ENCODE measurements at places on chromosomes 16 and 17.

- no peak for DNase-seq
Measured at GRCh38 chr17:58335779-58336455, 7.3 kb upstream of the TSPOAP1 start.

DNA sequence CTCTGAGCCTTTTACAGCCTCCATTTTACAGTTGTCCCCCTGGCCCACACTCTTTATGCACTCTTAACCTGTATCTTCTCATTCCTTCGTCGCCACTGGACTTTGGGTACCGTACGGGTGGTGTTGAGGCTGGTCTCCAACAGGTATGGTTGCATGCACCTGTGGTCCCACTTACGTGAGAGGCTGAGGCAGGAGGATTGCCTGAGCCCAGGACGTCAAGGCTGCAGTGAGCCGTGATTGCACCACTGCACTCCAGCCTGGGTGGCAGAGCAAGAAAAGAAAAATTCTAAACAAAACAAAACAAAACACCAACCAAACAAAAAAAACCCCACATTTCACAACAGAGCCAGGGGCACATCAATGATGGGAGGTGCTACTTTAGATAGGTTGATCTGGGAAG is 14.4 kb upstream of the TMEM98 start:
- no peak for DNase-seq

GRCh38 chr16:56610017-56610608 is 1.7 kb downstream of the MT2A start:
- peak; percentile 66 for DNase-seq

DNA sequence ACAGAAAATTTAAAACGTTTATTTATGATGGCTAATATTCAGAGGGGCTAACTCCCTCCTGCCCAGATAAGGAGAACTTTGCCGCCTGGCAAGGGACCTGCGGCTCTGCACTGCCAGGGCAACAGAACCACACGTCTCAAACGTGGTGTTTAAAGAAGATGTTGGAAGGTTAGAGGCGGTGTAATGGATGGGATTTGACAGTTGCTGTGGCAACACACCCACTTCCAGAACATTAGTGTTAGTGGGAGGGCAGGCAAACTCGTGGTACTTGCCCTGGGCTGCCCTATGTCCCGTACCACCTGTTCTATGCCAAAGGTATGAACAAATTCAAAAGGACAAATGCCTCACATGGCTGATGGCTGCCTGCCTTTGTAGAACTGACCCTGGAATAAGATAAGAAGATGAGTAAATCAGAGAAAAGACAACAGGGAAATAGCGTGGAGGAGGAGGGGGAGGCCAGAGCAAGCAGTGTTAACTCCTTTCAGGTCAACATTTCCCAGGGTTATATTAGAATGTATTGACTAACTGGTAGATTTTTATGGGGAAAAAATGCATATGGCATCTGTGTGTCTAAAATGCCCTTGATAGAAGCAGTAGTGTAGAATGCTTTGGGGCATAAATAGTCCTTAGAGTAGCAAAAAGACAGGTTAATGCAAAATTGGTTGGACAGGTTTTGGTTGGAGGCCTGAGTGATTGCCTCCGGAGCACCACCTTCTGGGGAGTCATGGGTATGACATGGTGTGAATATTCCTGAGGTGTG is 30.8 kb downstream of the HLF start:
- peak; percentile 34 for DNase-seq

- DNase-seq, result no peak
Measured at GRCh38 chr17:48357779-48358602, 72.0 kb downstream of the SKAP1 start.

DNA sequence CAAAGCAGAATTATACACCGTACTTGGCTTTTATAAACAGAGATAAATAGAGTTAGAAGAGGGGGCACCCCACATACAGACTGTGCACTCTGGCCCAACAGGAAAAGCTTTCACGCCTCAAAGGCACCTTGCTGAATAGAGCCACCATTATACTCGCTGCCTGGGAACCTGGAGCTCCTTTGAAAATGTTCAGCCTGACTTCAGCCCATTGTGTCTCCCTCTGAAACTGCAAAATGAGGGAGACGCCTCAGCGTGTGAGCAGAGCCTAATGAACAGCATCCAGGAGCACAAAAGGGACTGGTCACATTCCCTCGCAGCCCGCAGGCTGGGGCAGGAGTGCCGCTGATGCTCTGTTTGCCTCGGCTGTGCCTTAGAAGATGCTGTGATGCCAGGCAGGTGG is 46.3 kb downstream of the ABCC12 start:
- no peak for DNase-seq

- no peak for DNase-seq
Measured at GRCh38 chr17:14838567-14838966, 426.6 kb downstream of the PMP22 start.

GRCh38 chr16:71927787-71928186 is 32.5 kb downstream of the IST1 start:
- no peak for DNase-seq

GRCh38 chr17:39666601-39667261 is 1.5 kb upstream of the PNMT start:
- DNase-seq, result no peak

DNA sequence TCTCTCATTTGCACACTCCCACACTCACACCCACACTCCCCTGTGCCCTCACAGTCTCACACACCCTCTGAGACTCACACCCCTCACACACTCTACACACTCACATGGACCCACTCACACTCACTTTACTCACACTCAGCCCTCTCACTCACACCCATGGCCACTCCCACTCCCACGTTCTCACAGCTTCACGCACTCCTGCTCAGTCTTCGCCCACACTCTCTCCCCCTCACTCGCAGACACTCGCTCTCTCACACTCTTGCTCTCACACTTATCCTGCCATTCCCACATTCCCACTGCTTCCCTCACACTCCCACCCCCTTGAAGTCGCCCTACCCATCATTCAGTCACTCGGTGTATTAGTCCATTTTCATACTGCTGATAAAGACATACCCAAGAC is 47.9 kb downstream of the CCDC182 start:
- no peak for DNase-seq

GRCh38 chr17:63931981-63932561 is at the start of gene CD79B:
CD79B (minus strand) TSS chr17:63932331; CDS start chr17:63932261, 70 bp downstream.
- DNase-seq, result peak; percentile 30

- no peak for DNase-seq
Measured at GRCh38 chr17:72977771-72978417, 114.6 kb downstream of the SLC39A11 start.

GRCh38 chr17:72332367-72332766 is 211.5 kb downstream of the SOX9 start:
- no peak for DNase-seq

DNA sequence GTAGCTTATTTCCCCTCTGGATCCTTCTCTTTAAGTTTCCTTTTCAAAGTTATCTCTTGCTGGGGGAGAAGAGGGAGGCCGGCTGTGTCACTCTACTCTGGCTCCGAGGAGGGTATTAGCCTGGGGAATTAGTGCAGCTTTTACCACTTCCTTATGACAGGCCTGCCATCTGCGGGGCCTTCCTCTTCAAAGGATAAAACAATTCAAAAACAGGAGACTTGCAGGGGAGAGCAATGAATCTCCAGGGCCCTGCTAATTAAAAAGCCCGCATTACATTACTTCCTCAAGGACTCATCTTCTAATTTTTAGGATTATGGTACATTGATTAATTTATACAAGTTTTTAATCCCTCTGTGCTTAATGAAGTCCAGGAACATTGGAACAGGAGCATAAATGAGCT is 190.9 kb upstream of the CDH5 start:
- no peak for DNase-seq

- DNase-seq, result no peak
Measured at GRCh38 chr17:81095383-81095762, 60.4 kb downstream of the BAIAP2 start.

- no peak for DNase-seq
Measured at GRCh38 chr17:11029791-11030190, 191.9 kb upstream of the PIRT start.
